ENCODE measurements at places on chromosomes 11 and 22.

DNA sequence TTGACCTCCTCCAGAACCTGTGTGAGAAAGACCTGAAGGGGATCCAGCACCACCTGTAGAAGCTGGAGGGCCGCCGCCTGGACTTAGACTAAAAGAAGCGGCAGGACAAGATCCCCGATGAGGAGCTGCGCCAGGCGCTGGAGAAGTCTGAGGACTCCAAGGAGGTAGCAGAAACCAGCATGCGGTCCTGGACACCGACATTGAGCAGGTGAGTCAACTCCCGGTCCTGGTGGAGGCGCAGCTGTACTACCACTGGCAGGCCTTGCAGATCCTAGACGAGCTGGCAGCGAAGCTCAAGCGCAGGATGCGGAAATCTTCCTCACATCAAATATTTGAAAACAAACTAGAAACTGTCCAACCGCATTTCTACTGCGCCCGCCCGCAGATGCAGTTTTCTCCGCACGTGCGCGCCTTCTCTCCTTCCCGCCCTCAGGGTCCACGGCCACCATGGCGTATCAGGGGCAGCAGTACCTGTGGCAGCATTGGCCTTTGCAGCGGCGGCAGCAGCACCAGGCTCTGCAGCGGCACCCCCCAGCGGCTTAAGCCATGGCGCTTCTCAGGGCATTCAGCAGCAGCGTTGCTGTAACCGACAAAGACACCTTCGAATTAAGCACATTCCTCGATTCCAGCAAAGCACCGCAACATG is 10.2 kb downstream of the CLDN25 start:
- H3K27ac ChIP-seq: no peak overlapping the region
- no peak overlapping the region for H3K4me3 ChIP-seq
- no peak for DNase-seq
- H3K4me1 ChIP-seq: no peaks in the 10 kb centered on the region

DNA sequence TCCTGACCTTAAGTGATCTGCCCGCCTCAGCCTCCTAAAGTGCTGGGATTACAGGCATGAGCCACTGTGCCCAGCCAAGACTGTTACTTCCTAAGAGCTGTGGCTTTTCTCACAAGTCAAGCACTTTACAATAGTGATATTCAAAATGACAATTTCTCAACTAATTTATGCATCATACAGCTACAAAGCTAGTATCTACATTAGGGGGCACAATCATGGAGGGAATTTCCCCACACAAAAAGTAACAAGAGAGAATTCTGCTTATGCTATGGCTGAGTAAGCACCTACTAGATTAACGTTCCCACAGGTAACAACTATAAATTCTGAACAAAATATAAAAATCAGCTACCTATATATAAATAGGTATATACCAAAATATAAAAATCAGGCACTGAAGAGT is 72.7 kb downstream of the SBF2 start:
- DNase-seq: no peak
- peaks cover 5% of the 10 kb centered on the region for H3K36me3 ChIP-seq
- H3K4me1 ChIP-seq: peaks cover 7% of the 10 kb centered on the region
- no peak overlapping the region for H3K4me3 ChIP-seq
- H3K27me3 ChIP-seq: no peaks in the 10 kb centered on the region

GRCh38 chr11:61201476-61201875 is 1.8 kb upstream of the PGA3 start:
- DNase-seq: no peak
- H3K36me3 ChIP-seq: no peaks in the 10 kb centered on the region
- peaks cover 34% of the 10 kb centered on the region for H3K27me3 ChIP-seq
- no peak overlapping the region for H3K4me3 ChIP-seq

DNA sequence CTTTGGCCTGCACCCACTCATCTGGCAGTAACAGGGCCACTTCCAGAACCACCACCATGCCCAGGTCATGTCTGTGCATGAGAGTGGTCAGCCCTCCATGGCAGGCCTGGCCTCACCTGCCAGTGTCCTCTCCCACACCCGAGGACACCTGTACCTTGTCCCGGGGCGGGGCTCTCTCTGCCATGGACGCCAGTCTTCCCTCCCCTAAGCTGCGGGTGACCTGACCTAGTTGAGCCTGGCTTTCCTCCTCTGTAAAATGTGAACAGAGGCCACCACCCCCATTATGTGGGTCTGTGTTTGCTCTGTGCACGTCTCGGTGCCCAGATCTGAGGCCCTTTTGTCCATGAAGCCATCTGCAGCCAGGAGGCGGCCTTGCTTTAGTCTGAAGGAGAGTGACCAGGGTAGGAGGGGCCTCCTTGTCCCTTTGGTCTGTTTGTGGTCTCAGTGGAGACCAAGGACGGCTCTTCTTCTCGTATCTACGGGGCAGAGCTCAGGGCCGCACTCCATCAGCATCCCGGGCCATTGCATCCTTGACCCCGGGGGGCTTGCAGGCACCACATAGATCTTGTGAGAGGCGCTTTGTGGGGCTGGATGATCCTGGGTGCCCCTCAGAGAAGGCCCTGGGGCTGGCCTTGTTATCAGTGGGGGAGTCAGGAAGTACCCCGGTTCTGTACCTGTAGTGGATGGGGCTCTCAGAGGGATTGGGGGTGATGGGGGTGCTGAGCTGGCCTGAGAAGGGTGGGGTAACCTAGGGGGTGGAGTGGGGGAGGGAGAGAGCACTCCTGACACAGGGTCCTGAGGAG is 121.6 kb downstream of the KCNQ1 start:
- no peaks in the 10 kb centered on the region for H3K4me1 ChIP-seq
- H3K27ac ChIP-seq: no peak overlapping the region
- H3K27me3 ChIP-seq: no peaks in the 10 kb centered on the region
- H3K36me3 ChIP-seq: no peaks in the 10 kb centered on the region
- DNase-seq: peak; percentile 57

DNA sequence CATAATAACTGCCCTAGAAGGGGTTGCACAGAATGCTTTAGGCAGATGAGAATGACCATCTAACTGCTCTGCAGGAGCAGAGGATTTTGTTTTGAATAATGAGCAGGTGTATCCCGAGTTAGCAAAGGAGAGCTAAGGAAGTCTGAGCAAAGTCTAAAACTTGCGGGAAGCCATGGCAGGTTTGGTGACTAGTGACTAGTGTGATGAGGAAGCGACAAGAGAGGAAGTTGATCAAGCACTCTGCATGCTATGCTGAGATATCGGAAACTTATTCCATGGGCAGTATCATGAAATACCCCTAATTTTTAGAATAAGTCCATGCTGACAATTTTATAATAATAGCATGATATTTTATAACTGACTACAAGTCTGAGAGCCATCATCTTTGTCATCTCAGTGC is 12.9 kb downstream of the OLFML1 start:
- no peak for DNase-seq
- H3K4me3 ChIP-seq: no peak overlapping the region
- H3K27ac ChIP-seq: no peak overlapping the region
- H3K27me3 ChIP-seq: no peaks in the 10 kb centered on the region
- no peaks in the 10 kb centered on the region for H3K36me3 ChIP-seq

DNA sequence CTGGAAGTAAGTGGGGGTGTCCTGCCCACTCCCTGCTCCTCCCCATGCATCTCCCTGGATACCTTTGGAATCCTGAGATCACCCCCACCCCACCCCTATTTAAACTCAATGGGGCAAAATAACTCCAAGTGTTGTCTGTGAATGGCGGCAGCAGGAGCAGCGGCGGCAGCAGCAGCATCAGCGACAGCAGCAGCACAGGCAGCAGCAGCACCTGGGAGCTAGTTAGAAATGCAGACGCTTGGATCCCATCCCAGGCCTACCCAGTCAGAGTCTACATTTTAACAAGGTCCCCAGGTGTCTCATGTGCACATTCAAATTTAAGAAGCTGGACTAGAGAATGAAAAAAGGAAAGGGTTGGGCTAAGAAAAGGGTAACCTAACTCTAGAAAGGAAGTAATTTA is 82.6 kb downstream of the SEZ6L start:
- DNase-seq: no peak
- H3K27ac ChIP-seq: no peak overlapping the region
- H3K27me3 ChIP-seq: peaks cover 31% of the 10 kb centered on the region
- no peaks in the 10 kb centered on the region for H3K36me3 ChIP-seq

DNA sequence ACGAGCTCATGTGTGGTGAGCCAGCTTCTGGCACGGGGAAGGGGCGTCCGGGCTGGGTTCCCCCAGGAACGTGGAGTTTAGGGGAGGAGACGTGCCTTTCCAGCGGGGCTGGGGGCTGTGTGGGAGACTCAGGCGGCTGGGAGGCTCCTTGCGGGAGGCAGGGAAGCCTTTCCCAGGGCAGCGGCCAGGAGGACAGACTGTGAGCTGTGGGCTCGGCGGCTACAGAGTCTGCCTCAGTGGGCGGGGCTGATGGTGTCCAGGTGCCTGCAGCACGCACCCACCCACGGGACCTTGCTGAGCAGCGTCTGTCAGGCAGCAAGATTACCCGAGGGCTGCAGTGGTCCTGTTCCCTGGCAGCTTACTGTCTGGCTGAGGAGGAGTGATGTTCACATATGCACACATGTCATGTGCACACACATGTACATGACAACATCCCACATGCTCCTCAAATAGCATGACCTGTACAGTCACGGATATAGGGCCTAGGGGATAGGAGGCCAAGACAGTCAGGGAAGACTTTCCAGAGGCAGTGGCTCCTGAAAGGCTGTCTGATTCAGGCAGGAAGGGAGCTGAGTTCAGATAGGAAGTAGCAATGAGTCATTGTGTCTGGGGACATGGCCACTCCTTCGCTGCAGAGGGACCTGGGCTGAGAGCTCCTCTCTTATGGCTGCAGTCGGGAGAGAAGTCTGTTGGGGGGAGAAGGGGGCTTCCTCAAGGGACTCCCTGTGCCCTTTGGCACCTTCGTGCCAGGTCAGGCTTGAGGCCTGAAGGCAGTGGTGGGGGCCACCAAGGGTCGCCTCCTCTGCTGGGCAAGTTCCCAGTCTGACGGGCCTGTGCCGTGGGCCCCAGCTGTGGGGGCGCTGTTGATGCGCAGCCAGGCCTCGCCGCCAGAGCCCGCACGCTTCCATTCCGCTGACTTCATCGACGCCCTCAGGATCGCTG is 23.3 kb upstream of the PPP6R3 start:
- no peaks in the 10 kb centered on the region for H3K36me3 ChIP-seq
- DNase-seq: no peak
- no peaks in the 10 kb centered on the region for H3K27me3 ChIP-seq
- H3K27ac ChIP-seq: no peak overlapping the region
- H3K4me1 ChIP-seq: peaks cover 3% of the 10 kb centered on the region

DNA sequence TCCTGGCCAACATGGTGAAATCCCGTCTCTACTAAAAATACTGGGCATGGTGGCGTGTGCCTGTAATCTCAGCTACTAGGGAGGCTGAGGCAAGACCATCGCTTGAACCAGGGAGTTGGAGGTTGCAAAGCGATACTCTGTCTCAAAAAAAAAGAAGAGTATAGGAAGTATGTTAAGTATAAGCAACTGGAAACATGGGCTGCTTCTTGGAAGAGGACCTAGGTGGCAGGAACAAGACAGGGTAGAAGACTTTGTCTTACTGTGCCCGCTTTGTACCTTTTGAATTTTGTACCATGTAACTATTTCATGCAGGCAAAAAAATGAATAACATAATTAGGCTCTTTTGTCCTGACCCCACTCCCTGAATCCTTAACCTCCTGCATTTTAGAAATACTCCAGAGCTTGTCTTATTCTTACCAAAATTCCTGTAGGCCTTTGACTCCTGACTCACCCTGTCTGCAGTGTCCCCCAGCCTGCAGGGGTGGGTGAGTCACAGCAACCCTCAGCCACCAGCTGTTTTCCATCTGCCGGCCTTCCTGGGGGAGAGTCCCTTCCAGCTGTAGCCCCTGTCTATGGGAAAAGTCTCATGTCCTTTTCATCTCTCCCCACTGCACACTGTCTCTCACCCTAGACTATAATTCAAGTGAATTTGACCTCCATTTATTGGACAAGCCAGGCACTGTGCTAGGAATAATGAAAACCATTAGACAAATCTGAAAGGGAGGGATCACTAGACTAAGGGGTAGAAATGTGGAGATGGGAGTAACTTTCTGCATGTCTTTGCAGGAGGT is 41.8 kb downstream of the TXN2 start:
- no peak overlapping the region for H3K27ac ChIP-seq
- no peak for DNase-seq
- H3K4me3 ChIP-seq: no peak overlapping the region
- H3K36me3 ChIP-seq: no peaks in the 10 kb centered on the region
- no peaks in the 10 kb centered on the region for H3K27me3 ChIP-seq
- H3K4me1 ChIP-seq: peaks cover 14% of the 10 kb centered on the region

- H3K27ac ChIP-seq: no peak overlapping the region
- peak overlapping the region; percentile 22 for H3K4me3 ChIP-seq
- H3K4me1 ChIP-seq: peaks cover 4% of the 10 kb centered on the region
- no peaks in the 10 kb centered on the region for H3K27me3 ChIP-seq
These were observed 1.3 kb upstream of the ZDHHC8 start for GRCh38 chr22:20130319-20130718.

DNA sequence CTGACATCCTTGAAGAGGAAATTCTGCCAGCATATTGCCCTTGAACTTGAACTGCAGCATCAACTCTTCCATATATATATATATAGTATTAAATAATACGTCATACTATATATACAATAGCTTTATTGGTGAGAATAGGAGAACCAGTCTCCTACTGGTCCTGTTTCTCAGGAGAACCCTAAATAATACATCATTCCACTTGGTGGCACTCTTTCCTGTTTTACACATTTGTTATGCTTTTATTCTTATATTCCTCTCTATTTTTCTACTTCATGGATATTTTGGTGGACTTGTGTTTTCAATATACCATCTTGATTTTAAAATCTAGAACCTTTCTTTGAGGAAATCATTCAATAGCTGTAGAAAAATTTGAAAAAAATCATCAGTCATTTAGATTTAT is 193.3 kb downstream of the TRPC6 start:
- peaks cover 7% of the 10 kb centered on the region for H3K36me3 ChIP-seq
- no peaks in the 10 kb centered on the region for H3K27me3 ChIP-seq
- H3K27ac ChIP-seq: no peak overlapping the region
- H3K4me1 ChIP-seq: no peaks in the 10 kb centered on the region
- no peak for DNase-seq

GRCh38 chr11:93248602-93249001 is 50.8 kb upstream of the SLC36A4 start:
- no peak overlapping the region for H3K4me3 ChIP-seq
- H3K27ac ChIP-seq: no peak overlapping the region
- peaks cover 17% of the 10 kb centered on the region for H3K27me3 ChIP-seq
- H3K4me1 ChIP-seq: no peaks in the 10 kb centered on the region
- peaks cover 5% of the 10 kb centered on the region for H3K36me3 ChIP-seq
- no peak for DNase-seq

- H3K4me3 ChIP-seq: no peak overlapping the region
- no peaks in the 10 kb centered on the region for H3K36me3 ChIP-seq
- H3K27me3 ChIP-seq: peaks cover 10% of the 10 kb centered on the region
- H3K4me1 ChIP-seq: no peaks in the 10 kb centered on the region
- no peak overlapping the region for H3K27ac ChIP-seq
- DNase-seq: no peak
These were observed 105.1 kb downstream of the HIPK3 start for GRCh38 chr11:33362051-33362910.

DNA sequence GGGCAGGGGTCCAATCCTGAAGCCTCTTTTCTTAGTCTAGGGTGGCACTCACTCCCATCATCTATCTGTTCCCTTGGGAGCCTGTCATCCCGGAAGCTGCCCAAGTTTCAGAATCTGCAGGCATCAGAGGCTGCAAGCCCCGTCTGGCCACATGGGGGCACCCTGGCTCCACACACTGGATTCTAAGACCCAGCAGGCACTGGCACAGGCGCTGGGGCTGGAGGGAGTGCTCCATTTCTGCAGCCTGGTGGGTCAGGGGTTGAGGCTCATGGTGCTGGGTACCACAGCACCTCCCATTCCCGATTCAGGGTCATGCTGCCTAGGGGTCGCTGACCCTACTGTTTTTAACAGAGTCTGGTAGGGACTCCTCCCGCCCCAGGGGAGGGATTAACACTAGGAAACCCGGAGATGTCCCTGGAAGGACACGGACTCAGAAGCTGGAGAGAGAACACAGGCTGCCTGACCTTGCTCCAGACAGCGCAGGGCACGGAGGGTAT is 243.9 kb upstream of the SYN3 start:
- no peak overlapping the region for H3K4me3 ChIP-seq
- no peak overlapping the region for H3K27ac ChIP-seq
- H3K36me3 ChIP-seq: no peaks in the 10 kb centered on the region

GRCh38 chr11:86760577-86760976 is 39.8 kb upstream of the PRSS23 start:
- no peak overlapping the region for H3K27ac ChIP-seq
- no peaks in the 10 kb centered on the region for H3K4me1 ChIP-seq

All from natural killer cell treated with Interleukin-12 subunit alpha and Interleukin-12 subunit beta and Interleukin-15 and Interleukin-18, amount 100 ng/mL, for 72 hours (primary cell).